GM23248 (cell line): ENCODE measurements at places on chromosomes 13 and 19. TPM values are rescaled to one million over a fixed set of nuclear protein-coding genes. Genes with fewer than 3 reads are reported as not detected.

DNA sequence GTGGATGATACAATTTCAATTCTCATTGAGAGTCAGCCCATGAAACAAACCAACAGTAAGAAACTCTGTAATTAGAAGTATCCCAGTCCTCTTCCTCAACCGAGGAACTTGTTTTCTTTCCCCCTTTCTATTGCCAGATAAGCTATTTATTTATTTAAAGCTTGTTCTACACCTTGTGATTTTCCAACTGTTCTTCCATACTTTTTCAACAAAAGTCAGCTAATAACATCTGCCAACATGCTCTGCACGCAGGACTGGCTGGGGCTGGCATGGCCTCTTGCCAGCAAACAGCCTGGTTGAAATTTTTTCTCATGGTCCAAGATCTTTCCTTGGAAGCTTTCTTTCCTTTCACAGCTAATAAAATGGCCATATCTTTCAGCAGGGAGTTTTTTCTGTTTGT lies 2.9 kb upstream of the IRS2 start:
- DNase-seq = no peak

GRCh38 chr19:30017172-30017571 lies 75.1 kb downstream of the URI1 start:
- no peak for DNase-seq

DNA sequence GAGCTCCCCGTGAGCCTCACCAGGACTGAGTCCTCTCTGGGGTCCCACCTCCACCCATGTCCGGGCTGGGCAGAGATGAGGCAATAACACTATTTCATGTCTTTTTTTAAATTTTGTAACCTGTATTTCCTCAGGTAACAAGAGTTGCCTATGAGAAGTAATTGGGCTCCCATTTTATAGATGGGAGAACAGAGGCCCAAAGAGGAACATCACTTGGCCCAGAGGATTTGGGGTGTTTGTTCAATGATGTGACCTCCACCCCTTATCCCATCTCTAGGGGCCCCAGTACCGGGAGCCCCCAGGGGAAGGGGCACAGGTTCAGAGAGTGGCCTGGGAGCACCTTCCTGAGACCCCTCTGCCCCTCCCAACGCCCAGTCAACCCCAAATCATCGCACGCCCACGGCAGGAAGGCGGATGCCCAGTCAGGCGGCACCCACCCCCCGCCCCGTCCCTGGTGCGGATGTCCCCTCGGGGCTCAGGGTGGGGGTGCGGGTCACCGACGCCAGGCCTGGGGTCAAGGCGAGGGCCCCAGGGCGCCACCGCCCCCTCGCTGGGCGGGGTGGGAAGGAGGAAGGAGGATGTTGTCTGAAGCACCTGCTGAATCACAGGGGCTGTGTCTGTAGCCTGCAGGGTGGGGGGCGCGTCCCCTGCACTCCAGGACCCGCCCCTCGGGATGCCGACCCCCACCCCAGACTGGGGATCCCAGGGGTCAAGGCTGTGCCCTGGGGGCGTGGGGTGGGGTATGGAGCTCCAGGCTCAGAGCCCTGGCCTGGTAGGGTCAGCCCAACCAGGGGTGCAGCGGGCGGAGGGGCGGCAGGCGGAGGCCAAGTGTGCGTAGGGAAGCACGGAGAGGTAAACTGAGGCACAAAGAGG lies 9.0 kb upstream of the CIRBP start:
- DNase-seq = peak; percentile 67

DNA sequence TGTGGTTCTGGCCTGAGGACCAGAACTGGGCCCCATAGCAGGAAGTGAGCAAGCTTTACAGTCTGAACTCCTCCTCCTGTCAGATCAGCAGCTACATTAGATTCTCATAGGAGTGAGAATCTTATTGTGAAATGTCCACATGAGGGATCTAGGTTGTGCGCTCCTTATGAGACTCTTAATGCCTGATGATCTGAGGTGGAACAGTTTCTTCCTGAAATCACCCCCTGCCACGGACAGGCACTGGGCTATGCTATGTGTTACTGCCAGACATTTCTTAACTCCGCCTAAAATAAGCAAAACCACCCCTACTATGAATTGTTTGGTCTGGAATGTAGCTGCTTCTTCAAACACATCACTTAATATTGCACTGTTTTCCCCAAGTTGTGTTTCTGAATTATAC lies 4.6 kb downstream of the FBXL3 start:
- DNase-seq = peak; percentile 63

DNA sequence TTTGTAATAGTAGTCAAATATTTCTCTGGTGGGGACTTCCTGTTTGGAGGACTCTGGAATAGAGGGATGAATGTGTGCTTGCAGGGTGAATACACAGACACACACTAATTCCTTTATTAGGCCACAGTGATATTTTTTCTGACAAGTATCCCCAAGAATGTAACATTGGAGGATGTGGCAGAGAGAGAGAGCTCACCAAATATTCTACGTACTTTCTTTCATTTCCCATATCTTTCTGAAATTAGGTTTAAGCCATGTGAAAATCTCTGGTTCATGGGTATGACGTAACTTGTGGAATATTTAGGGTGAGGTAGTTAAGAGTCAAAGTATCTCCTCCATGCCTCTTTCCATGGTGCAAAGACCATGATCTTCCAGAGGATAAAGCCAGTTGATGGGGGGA lies 463.4 kb downstream of the DIAPH3 start:
- DNase-seq = peak; percentile 11

DNA sequence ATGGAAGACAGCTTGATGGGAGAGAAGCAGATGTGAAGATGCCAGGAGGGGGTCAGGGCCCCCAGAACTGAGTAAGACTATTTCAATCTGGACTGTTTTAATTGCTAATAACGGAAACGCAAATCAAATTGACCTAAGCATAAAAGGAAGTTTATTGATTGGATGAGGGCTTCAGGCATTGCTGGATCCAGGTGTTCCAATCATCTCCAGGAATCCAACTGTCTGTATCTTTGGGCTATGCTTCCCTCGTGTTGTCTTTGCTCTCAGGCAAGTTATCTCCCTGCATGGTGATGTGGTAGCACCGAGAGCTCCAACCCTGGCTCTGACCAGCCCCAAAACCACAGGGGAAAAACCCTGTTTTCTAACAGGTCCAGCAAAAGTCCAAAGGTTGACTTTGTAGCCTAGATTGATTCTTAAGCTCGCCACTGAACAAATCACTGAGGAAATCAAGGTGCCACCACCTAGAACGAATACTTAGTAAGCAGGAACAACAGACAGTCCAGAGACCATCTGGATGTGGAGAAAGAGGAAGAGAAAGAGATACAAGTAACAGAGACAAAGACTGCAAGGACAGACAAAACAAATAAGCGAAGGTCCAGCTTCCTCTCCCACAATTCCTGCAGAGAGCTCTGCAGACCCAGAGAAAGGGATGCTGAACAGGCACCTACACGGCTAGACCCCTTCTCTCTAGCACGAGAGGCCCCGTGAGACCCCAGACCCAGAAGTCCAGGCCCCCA lies 1.2 kb upstream of the C19orf81 start:
- no peak for DNase-seq

GRCh38 chr19:4186087-4186993 lies 3.9 kb downstream of the ANKRD24 start:
- peak; percentile 70 for DNase-seq

- no peak for DNase-seq
These were observed 5.5 kb downstream of the ZNF493 start for GRCh38 chr19:21402303-21402985.

Gene RFPL4AL1
- total RNA-seq = not detected in 2 replicates

Gene LAIR1
- total RNA-seq = not detected in 2 replicates

Gene ARHGAP35
- 35.2 and 39.5 TPM in 2 replicates for total RNA-seq

Gene ATP8B3
- 0.32 and 2.5 TPM in 2 replicates for total RNA-seq

Gene LENG9
- total RNA-seq = 6.6 and 13.5 TPM in 2 replicates

Gene ZNF181
- 9.4 and 18.6 TPM in 2 replicates for total RNA-seq

Gene SIGLEC8
- not detected in 2 replicates for total RNA-seq
